H9 (cell line): ENCODE measurements at places on chromosomes 3 and 15.

DNA sequence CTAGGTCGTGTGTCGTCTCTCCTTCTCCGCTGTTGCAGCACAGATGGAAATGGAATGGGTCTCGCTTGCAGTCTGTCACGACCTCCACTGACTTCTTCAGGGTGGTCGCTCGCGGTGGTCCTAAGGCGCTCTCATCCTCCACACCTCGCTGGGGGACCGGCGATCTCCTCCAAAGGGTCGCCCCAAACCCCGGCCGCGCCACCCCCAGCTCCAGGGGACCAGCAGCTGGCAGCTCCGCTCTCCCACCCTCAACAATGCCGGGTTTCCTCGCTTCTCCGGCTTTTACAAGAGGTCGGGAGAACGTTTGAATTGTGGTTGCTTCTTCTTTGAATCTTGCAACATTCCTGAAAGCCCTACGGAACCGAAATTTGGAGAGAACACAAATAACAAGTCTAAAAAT is 25.9 kb downstream of the SERP1 start:
- H3K27me3 ChIP-seq, result no peaks in the 10 kb centered on the region
- no peak for DNase-seq
- no peak overlapping the region for H3K27ac ChIP-seq
- peaks cover 23% of the 10 kb centered on the region for H3K36me3 ChIP-seq

- no peak for DNase-seq
- no peaks in the 10 kb centered on the region for H3K36me3 ChIP-seq
- H3K4me3 ChIP-seq, result no peak overlapping the region
- no peaks in the 10 kb centered on the region for H3K27me3 ChIP-seq
- H3K27ac ChIP-seq, result no peak overlapping the region
These were observed 84.9 kb downstream of the MEIS2 start for GRCh38 chr15:37015451-37015850.

DNA sequence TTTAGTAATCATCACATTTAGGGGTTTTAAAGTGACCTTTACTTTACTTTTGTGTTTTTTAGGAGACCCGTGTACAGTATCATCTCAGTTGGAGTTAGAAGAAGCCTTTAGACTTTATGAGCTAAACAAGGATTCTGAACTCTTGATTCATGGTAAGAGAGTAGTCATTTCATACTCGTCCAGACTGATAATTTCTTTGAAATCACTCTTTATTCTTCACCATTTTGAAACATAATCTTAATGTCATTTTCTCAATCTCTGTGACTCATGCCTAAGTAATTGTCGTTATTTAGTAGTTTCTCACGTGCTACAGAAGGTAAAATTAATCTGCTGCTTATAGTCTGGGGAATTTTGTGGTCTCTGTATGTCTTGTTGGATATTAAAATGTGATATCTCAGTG is 37.7 kb downstream of the PRKCI start:
- no peak overlapping the region for H3K4me3 ChIP-seq
- no peaks in the 10 kb centered on the region; the same call in 1 of the 2 replicates for H3K4me1 ChIP-seq
- H3K27me3 ChIP-seq, result no peaks in the 10 kb centered on the region

GRCh38 chr3:33139996-33140395 is 26.2 kb downstream of the CRTAP start:
- H3K4me3 ChIP-seq, result no peak overlapping the region
- H3K27ac ChIP-seq, result no peak overlapping the region
- DNase-seq, result no peak

DNA sequence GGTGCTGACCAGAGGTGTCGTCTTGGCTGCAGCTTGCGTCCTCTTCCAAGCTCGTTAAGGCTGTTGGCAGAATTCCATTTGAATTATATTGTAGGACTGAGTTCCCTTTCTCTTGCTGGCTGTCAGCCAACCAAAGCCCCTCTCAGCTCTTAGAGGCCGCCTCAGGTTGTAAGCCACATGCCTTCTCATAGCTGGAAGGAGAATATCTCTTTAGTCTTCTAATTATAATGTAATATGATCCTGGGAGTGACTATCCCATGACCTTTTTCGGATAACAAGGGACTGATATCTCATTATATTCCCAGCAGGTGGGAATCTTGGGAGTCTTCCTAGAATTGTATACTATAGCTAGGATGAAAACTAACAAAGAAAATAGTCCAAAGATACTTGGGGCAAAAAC is 4.8 kb downstream of the SCG5 start:
- H3K27me3 ChIP-seq, result no peaks in the 10 kb centered on the region
- H3K4me1 ChIP-seq, result peaks cover 4% of the 10 kb centered on the region; the same call in 1 of the 2 replicates
- no peak for DNase-seq
- H3K4me3 ChIP-seq, result no peak overlapping the region

DNA sequence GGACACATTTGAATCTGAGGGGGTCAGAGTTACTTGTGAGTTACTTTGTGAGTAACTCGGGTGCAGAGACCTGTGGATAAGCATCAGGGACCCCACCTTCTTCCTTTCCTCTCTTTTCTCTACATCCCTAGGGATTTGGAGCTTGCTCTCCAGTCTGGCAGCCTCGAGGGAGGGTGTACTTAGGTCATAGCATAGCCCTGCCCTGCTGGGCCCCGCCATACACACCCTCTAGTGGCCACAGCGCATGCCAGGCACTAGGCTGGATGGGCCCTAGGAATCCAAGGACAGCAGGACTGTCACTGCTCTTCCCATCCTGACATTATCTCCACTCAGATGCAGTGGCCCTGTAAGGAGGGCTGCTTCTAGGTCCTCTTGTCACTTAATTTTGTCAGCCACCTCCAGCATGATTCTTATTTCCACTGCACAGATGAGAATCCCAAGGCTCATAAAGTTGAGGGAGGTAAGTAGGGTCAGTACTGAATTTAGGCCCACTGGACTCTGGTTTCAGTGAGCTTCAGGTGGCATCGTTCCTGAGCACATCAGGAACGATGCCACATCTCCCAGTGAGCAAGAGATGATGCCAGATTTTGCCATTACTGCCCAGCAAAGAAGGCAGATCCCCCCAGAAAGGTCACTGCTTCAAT is 3.6 kb upstream of the SMAD6 start:
- no peaks in the 10 kb centered on the region for H3K4me1 ChIP-seq
- no peak overlapping the region for H3K4me3 ChIP-seq
- no peaks in the 10 kb centered on the region; the same call in 1 of the 2 replicates for H3K27me3 ChIP-seq
- no peaks in the 10 kb centered on the region for H3K36me3 ChIP-seq
- peak; percentile 83 for DNase-seq

GRCh38 chr3:104392327-104392726 is 974.4 kb upstream of the ALCAM start:
- H3K36me3 ChIP-seq, result peaks cover 4% of the 10 kb centered on the region
- DNase-seq, result no peak
- H3K27me3 ChIP-seq, result no peaks in the 10 kb centered on the region

DNA sequence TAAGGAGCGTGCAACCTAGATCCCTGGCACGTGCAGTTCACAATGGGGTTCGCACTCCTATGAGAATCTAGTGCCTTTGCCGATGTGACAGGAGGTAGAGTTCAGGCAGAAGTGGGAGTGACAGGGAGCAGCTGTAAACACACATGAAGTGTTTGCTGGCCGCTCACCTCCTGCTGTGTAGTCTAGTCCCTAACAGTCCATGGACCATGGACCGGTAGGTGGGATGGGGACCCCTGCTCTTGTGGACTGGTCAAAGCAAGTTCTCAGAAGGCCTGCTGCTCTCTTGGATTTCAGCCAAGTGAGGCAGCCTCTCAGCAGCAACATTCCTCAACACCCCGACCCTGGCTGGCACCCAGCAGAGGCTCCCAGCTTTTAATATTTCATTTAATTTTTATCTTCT is 58.2 kb upstream of the SNRPA1 start:
- no peaks in the 10 kb centered on the region for H3K27me3 ChIP-seq
- H3K36me3 ChIP-seq, result no peaks in the 10 kb centered on the region
- no peak overlapping the region for H3K27ac ChIP-seq
- no peak overlapping the region for H3K4me3 ChIP-seq
- no peak for DNase-seq

DNA sequence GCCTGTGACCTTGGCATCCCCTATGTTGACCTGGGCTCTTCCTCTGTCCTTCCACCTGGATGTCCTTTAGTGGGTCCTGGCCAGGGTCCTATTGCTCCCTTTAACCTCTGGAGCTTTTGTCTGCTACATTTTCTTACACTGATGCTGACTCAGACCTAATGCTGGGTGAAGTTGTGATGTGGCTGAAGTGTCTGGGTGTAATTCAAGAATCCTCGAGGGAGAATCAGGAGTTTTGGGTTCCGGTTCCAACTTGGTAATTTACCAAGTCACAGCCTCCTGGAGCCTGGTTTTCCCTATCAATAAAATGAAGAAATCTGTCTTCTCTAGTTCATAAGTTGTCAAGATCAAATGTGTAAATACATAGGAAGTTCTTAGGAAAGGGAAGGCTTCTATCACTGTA is 25.6 kb downstream of the CEP19 start:
- no peak overlapping the region for H3K27ac ChIP-seq
- H3K4me1 ChIP-seq, result no peaks in the 10 kb centered on the region; the same call in 1 of the 2 replicates
- no peak for DNase-seq

- no peak overlapping the region for H3K27ac ChIP-seq
- no peaks in the 10 kb centered on the region for H3K27me3 ChIP-seq
These were observed 53.7 kb upstream of the TRAK1 start for GRCh38 chr3:42037318-42037945.

GRCh38 chr3:53768478-53769459 is 77.5 kb downstream of the CHDH start:
- peaks cover 2% of the 10 kb centered on the region; the same call in 1 of the 2 replicates for H3K4me1 ChIP-seq
- H3K27me3 ChIP-seq, result no peaks in the 10 kb centered on the region
- H3K27ac ChIP-seq, result no peak overlapping the region
- H3K4me3 ChIP-seq, result no peak overlapping the region; the same call in 2 of the 3 replicates
- H3K36me3 ChIP-seq, result no peaks in the 10 kb centered on the region
- no peak for DNase-seq

GRCh38 chr3:104190681-104191080 is 1176.0 kb upstream of the ALCAM start:
- no peak for DNase-seq
- no peaks in the 10 kb centered on the region for H3K27me3 ChIP-seq
- no peak overlapping the region for H3K4me3 ChIP-seq
- no peaks in the 10 kb centered on the region for H3K36me3 ChIP-seq

- H3K4me1 ChIP-seq, result no peaks in the 10 kb centered on the region
- H3K27me3 ChIP-seq, result no peaks in the 10 kb centered on the region
These were observed 145.2 kb upstream of the NUDT16 start for GRCh38 chr3:131236421-131236820.

GRCh38 chr3:149635396-149635795 is 22.4 kb downstream of the WWTR1 start:
- DNase-seq, result no peak
- H3K4me3 ChIP-seq, result no peak overlapping the region
- H3K4me1 ChIP-seq, result no peaks in the 10 kb centered on the region; the same call in 1 of the 2 replicates
- H3K27me3 ChIP-seq, result no peaks in the 10 kb centered on the region
- H3K27ac ChIP-seq, result no peak overlapping the region

DNA sequence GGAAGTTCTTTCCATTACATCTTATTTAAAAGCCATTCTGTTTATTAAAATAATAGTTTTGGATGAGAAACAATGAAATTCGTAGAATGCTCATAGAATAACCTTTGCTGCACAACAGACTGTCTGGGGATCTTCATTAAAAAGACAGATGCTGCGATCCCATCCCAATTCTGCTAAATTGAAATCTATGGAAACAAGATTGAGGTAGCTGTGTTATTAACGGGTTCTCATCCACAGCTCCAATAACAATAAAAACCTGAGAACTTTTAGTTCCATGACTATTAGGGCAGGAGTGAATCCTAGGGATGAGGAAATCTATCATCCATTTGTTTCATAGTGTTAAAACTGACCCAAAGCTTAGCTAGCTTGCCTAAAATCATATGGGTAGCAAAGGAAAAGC is 2.5 kb upstream of the GJD2 start:
- H3K36me3 ChIP-seq, result no peaks in the 10 kb centered on the region
- H3K4me1 ChIP-seq, result 0 out of 2 replicates have a peak, but pooled peaks cover 4% of the 10 kb centered on the region
- DNase-seq, result no peak
- H3K27me3 ChIP-seq, result peaks cover 18% of the 10 kb centered on the region; the same call in 1 of the 2 replicates
- H3K4me3 ChIP-seq, result no peak overlapping the region

GRCh38 chr15:40229316-40229715 is 9.5 kb upstream of the PAK6 start:
- no peaks in the 10 kb centered on the region for H3K27me3 ChIP-seq
- peaks cover 41% of the 10 kb centered on the region for H3K36me3 ChIP-seq
- H3K4me1 ChIP-seq, result no peaks in the 10 kb centered on the region
- no peak overlapping the region for H3K27ac ChIP-seq
- H3K4me3 ChIP-seq, result no peak overlapping the region
- DNase-seq, result no peak

- DNase-seq, result peak; percentile 79
- 0 out of 2 replicates have a peak, but pooled peaks cover 3% of the 10 kb centered on the region for H3K4me1 ChIP-seq
- no peak overlapping the region for H3K4me3 ChIP-seq
- no peak overlapping the region for H3K27ac ChIP-seq
- H3K27me3 ChIP-seq, result no peaks in the 10 kb centered on the region
- H3K36me3 ChIP-seq, result no peaks in the 10 kb centered on the region
These were observed 21.7 kb upstream of the TBC1D21 start for GRCh38 chr15:73851689-73852088.

DNA sequence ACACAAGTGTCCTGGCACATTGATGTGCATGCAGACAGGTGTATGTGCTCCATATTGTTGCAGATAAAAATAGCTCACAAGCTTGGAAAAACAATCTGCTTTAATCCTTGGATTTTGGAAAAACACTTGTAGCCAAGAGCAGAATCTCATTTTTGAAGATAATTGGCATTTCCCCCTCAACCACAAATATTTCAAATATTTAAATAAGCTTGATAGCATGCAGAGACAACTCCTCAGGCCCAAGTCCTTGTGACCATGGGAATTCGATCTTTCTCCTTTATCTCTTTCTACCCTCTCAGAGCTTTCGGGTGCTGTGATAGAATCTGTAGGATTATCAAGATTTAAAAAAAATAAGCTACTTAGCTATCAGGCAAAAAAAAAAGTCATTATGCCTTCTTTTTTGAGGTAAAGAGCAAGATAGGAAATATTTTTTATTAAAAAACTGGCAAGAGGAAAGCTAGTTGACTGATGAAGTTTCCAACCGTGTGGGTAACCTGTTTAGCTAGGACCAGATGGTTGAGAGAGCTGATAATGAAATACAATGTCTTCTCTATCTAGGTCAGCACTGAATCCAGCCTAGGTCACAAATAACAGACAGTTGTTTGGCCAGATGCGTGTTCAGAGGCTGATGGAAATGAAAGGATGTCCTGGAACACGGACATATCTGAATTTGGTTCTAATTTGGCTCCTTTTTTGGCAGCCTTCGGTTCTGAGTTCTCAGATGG is 54.9 kb upstream of the SNRK start:
- no peak overlapping the region for H3K4me3 ChIP-seq
- H3K4me1 ChIP-seq, result no peaks in the 10 kb centered on the region
- H3K27ac ChIP-seq, result no peak overlapping the region
- DNase-seq, result no peak

GRCh38 chr3:63032881-63033280 is 157.7 kb upstream of the CADPS start:
- peaks cover 3% of the 10 kb centered on the region; the same call in 1 of the 2 replicates for H3K4me1 ChIP-seq
- H3K27ac ChIP-seq, result no peak overlapping the region
- H3K36me3 ChIP-seq, result no peaks in the 10 kb centered on the region
- no peaks in the 10 kb centered on the region for H3K27me3 ChIP-seq

GRCh38 chr3:82509951-82510603 is 748.6 kb upstream of the GBE1 start:
- H3K27me3 ChIP-seq, result no peaks in the 10 kb centered on the region
- H3K36me3 ChIP-seq, result peaks cover 5% of the 10 kb centered on the region; the same call in 2 of the 3 replicates
- no peaks in the 10 kb centered on the region for H3K4me1 ChIP-seq
- no peak overlapping the region for H3K4me3 ChIP-seq
- H3K27ac ChIP-seq, result no peak overlapping the region
- peak; percentile 27 for DNase-seq
